Tibial nerve (tissue), 4 donors: ENCODE measurements at places on chromosomes 6 and 20. TPM values are rescaled to one million over a fixed set of nuclear protein-coding genes. Genes with fewer than 3 reads are reported as not detected.

DNA sequence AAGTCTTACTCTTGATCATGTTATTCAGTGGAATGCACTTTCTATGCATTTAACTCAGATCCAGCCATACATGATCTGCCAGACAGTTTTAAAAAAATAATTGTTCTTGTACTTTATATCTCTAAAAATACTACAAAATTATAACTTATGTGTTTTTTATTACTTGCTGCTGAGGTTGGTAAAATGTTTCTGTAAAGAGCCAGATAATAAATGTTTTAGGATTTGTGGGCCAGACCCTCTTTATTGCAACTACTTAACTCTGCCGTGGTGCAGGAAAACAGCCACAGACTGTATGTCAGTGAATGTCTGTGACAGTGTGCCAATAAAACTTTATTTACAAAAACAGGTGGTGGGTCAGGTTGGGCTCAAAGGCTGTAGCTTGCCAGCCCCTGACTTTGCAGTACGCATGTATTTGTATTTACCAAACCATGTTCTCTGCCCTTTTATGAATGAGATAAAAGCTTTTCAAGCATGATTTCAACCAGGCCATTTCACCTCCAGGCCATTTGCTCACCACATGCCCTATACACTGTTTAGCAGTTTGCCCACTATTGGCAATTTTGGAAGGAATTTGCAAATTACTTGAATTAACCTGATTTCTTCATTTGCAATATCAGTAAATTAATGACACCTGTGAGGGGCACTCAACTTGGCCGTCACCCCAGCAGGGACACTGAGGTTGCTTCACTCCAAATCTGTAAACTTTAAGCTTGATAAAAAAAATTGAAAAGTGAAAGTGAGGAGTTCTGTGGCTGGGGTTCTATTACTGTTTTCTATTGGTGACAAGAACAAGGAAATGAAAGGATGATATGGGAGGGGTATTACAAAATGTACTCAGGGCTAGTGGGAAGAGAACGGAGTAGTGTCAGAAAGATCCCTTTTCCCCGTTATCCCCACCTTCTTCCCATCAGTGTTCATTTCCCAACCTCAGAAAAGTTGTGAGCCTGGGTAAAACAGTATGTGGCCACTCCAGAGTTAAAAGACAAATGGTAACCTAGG lies 133.4 kb downstream of the CEBPB start:
- no peaks in the 10 kb centered on the region for H3K27me3 ChIP-seq
- peaks cover 12% of the 10 kb centered on the region for H3K4me1 ChIP-seq
- H3K4me3 ChIP-seq = no peak overlapping the region
- H3K36me3 ChIP-seq = no peaks in the 10 kb centered on the region
- H3K27ac ChIP-seq = no peak overlapping the region
- DNase-seq = no peak

- H3K36me3 ChIP-seq = no peaks in the 10 kb centered on the region
- H3K4me3 ChIP-seq = no peak overlapping the region
- no peaks in the 10 kb centered on the region for H3K4me1 ChIP-seq
- H3K27me3 ChIP-seq = no peaks in the 10 kb centered on the region
- H3K27ac ChIP-seq = no peak overlapping the region
- DNase-seq = no peak
Measured at GRCh38 chr6:112663698-112664097, 316.6 kb downstream of the RFPL4B start.

GRCh38 chr6:49540614-49541013 lies 9.9 kb upstream of the C6orf141 start:
- H3K27ac ChIP-seq = no peak overlapping the region
- H3K27me3 ChIP-seq = no peaks in the 10 kb centered on the region
- no peak overlapping the region for H3K4me3 ChIP-seq
- H3K36me3 ChIP-seq = no peaks in the 10 kb centered on the region

GRCh38 chr20:41654884-41655283 lies 36.7 kb upstream of the CHD6 start:
- H3K27ac ChIP-seq = no peak overlapping the region
- H3K36me3 ChIP-seq = no peaks in the 10 kb centered on the region
- no peak overlapping the region for H3K4me3 ChIP-seq
- H3K27me3 ChIP-seq = no peaks in the 10 kb centered on the region

DNA sequence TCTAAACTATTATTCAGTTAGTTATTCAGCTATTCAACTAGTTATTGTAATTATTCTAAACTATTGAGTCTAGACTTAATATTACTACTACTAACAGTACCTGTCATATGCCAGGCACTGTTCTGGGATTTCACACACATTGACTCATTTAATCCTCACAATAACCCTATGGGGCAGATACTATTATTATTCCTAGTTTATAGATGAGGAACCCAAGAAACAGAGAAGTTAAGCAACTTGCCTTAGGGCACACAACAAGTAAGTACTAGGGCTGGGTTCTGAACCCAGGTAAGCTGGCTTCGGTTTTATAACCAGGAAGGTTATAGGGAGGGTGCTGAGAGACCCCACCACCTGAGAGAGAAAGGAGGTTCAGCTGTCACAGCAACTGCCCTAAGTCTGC lies 7.8 kb downstream of the TEAD3 start:
- H3K27me3 ChIP-seq = no peaks in the 10 kb centered on the region
- peaks cover 8% of the 10 kb centered on the region for H3K36me3 ChIP-seq
- peak overlapping the region; percentile 77 for H3K27ac ChIP-seq
- DNase-seq = no peak

DNA sequence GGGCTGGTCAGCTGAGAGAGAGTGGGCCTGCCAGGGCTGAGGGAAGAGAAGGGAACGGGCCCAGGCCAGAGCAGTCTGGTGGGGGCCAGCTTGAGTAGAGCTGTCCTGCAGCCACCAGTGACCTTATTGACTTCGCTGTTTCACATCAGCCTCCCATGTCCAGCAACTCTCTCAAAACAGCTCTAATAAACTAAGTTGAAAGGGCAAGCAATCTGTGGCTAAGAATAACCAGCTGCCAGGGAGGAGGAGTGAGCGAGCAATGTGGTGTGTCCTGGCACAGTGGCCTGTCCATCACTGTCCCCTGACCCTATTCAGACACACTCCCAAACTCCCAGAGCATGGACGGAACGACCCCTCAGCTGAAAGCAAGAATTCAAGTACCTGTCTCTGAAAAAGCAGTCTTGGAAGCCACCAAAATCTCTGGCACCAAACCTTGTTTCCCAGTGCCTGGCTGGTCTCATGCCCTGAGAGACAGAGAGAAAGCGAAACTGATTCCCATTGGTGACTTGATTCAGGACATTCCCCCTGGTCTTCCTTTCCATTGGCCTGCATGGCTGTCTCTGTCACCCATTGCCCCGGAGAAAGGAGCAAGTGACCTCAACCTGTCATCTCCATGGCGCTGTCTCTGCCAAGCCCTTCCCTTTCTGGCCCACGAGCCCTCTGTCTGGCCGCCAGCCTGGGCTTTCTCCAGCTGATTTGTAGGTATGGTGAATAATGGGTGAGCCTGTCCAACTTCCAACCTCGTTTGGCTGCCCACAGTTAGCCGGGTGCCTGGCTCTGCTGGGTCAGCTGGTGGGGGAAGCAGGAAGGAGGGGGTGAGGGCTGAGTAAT lies at the start of gene DDO:
TSS of gene DDO (minus strand) at position 490 of the 831 bp plus-strand sequence. CDS start 2,113 bp downstream, outside the sequence.
- H3K4me1 ChIP-seq = no peaks in the 10 kb centered on the region
- peak within 1 kb of the TSS; percentile 0 for H3K4me3 ChIP-seq

DNA sequence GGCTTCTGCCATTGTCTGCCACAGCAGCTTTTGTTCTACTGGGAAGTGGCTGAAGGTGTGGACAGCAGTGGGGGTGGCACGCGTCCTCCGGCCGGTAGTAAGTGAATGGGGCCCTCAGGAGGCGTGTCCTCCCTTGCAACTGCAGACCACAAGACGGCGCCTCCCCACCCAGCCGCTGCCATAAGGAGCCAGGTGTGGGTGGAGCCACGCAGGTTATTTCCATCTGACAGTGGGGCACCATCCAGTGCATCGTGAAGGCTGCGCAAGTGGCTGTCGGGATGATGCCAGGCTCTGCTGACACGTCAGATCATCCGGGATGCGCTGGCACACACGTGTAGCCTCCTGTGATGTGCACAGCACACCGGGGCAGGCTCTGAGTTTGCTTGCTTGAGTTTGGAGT lies 379.7 kb downstream of the CDH4 start:
- H3K4me1 ChIP-seq = no peaks in the 10 kb centered on the region
- no peaks in the 10 kb centered on the region for H3K27me3 ChIP-seq
- no peak for DNase-seq
- no peak overlapping the region for H3K27ac ChIP-seq

DNA sequence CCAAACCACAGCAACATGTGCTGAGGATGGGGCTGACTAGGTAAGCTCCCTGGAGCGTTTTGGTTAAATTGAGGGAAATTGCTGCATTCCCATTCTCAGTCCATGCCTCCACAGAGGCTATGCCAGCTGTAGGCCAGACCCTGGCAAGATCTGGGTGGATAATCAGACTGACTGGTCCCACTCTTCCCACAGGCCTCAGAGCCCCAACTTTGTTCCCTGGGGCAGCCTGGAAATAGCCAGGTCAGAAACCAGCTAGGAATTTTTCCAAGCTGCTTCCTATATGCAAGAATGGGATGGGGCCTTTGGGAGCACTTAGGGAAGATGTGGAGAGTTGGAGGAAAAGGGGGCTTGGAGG lies 1.5 kb upstream of the VEGFA start:
- peak overlapping the region; percentile 92 for H3K27ac ChIP-seq
- H3K27me3 ChIP-seq = no peaks in the 10 kb centered on the region
- DNase-seq = no peak

- H3K27ac ChIP-seq = no peak overlapping the region
- H3K4me1 ChIP-seq = no peaks in the 10 kb centered on the region
- DNase-seq = no peak
- H3K4me3 ChIP-seq = no peak overlapping the region
- no peaks in the 10 kb centered on the region for H3K27me3 ChIP-seq
Measured at GRCh38 chr6:74222768-74223333, 526.8 kb downstream of the CD109 start.

GRCh38 chr6:73743556-73743955 lies 47.6 kb downstream of the CD109 start:
- no peaks in the 10 kb centered on the region for H3K27me3 ChIP-seq
- no peaks in the 10 kb centered on the region for H3K36me3 ChIP-seq
- DNase-seq = no peak
- no peak overlapping the region for H3K4me3 ChIP-seq

DNA sequence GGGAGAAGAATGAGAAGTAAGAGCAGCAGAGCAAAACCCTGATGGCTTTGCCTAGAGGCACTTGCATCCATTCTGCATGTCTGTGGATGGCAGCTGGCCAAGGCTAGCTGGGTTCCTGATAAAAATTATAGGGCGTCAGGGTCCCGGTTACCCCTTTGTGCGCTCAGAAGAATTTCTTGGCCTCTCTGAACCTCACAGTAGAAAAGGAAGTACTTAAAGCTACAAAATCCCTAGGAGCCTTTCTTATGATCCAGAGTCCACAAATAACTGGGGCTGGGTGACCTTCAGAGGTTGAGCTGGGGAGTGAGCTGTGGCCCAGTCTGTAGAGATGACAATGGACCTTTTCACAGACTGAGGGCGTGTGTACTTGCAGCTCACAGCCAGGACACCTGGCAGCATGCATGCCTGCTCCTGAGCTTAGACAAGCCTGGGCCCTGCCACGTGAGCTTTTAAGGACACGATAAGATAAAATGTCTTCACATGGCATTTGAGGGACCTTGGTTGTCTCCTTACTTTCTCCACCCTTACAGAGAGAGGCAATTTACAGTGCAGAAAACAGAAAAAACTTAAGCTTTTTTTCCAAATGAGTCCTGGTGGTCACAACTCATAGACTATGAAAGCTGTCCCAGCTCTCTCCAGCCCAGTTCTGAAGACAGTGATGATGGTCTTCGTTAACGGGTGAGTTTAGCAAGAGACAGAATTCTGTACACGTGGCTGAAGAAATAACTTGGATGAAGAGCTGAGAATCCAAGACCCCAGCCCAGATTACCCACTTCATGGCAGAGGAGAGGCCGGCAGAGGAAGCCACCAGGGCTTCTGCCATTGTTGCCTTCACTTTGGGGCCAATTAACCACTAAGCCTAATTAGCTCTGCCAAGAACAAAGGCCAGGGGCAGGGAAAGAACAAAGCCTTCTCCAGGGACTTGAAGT lies 50.3 kb downstream of the FOXA2 start:
- DNase-seq = no peak
- no peaks in the 10 kb centered on the region for H3K4me1 ChIP-seq
- H3K4me3 ChIP-seq = no peak overlapping the region
- H3K27ac ChIP-seq = no peak overlapping the region

- H3K36me3 ChIP-seq = no peaks in the 10 kb centered on the region
- no peak overlapping the region for H3K27ac ChIP-seq
- H3K4me3 ChIP-seq = no peak overlapping the region
Measured at GRCh38 chr6:28424163-28424562, 19.1 kb downstream of the ZSCAN23 start.

- H3K27ac ChIP-seq = no peak overlapping the region
- no peaks in the 10 kb centered on the region for H3K27me3 ChIP-seq
- peaks cover 25% of the 10 kb centered on the region for H3K4me1 ChIP-seq
- H3K36me3 ChIP-seq = no peaks in the 10 kb centered on the region
- DNase-seq = no peak
- H3K4me3 ChIP-seq = no peak overlapping the region
Measured at GRCh38 chr6:36755435-36756348, 58.1 kb downstream of the RAB44 start.

DNA sequence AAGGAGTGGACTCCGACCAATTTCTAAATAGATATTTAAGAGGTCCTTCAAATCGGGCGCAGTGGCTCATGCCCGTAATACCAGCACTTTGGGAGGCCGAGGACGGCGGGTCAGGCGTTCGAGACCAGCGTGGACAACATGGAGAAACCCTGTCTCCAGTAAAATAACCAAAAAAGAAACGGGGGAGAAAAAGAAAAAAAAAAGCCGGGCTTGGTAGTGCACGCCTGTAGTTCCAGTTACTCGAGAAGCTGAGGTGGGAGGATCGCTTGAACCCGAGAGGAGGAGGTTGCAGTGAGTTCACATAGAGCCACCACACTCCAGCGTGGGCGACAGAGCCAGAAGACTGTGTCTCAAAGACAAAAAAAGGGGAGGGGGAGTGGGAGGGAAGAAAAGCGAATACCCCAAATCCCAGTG lies 53.3 kb upstream of the HFE start:
- no peaks in the 10 kb centered on the region for H3K27me3 ChIP-seq
- H3K36me3 ChIP-seq = no peaks in the 10 kb centered on the region
- peak overlapping the region; percentile 96 for H3K27ac ChIP-seq
- no peak for DNase-seq

GRCh38 chr20:42754706-42755105 lies 435.0 kb downstream of the PTPRT start:
- H3K4me1 ChIP-seq = no peaks in the 10 kb centered on the region
- H3K36me3 ChIP-seq = no peaks in the 10 kb centered on the region
- no peak overlapping the region for H3K27ac ChIP-seq
- H3K4me3 ChIP-seq = no peak overlapping the region
- DNase-seq = no peak
- no peaks in the 10 kb centered on the region for H3K27me3 ChIP-seq

Gene CSTF1
- total RNA-seq = 22.8 TPM

Gene KHDC1L
- total RNA-seq = not detected

Gene SH3BGRL2
- total RNA-seq = 25.5 TPM

Gene DST
- 338 TPM for total RNA-seq

Gene BPIFB2
- total RNA-seq = not detected
